Cortex of kidney (tissue), 1 donor: ENCODE measurements at places on chromosomes 3 and 15.

DNA sequence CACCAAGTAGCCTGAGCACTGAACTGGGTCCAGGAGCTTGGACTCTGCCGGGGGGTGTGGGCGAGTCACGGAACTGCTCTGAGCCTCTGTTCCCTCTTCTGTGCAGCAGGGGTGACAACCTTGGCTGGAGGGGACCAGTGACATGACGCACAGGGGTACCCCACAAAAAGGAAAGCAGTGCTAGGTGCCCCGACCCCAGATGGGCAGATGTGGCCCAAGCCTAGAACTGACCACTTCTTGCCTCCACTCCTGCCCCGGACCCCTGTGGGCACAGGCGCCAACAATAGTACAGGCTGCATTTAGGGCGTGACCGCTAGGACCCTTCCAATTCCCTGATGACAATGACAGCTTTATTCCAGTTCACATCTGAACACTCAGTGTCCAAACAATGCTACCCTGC is 255.9 kb upstream of the LYSMD4 start:
- DNase-seq, result no peak

DNA sequence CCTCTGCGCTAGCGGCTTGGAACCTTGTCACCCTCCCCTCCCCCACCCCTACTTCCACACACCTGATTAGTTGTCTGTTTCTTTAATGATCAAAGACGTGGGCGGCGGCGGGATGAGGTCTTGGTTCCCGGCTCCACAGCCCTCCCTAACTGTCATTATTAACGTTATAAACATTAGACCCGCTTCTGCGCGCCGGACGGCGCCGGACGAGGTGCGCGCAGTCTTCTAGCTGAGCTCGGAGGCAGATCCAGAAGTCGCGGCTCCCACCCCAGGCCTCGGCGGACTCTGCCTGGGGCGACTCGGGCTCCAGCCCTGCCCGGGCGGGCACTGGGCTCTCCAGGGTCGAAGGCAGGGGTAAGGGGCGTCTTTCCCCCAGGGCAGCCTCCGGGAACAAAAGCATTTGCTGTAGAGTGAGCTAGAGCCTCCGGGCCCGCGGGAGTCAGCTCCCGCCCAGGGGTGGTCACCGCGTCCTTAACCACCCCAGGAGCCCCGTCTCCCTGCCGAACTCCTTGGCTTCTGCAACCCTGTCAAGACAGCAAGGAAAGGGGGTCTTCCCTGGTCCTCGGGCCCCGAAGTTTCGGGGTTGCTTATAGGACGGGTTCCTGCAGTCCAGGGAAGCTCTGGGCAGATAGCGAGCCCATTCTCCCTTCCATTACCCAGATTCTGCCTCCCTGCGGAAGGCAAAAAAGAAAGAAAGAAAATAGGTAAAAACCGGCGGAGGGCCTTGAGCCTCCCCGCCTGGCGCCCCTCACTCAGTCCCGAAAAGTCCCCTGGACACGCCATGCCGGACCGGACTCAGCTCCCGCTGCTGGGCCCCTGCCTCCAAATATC is 2.2 kb upstream of the ISLR2 start:
- DNase-seq, result no peak

DNA sequence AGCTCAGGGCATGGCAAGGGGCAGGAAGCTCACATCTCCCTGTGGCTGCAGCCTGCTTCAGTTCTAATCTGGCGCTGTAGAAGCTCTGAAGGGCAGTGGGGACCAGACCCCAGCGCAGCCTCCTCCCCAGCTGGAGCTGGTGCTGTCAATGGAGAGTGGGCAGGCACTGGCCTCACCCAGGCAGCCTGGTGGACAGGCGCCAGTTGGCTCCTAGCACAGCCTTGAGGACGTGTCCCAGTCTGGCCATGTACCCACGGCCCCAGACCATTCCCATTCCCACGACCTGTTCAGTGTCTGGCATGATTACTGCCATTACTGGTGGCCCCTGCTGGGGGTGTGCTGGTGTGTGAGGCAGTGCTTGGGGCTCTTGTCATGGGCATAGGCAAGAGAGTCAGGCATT is 16.3 kb downstream of the TYRO3 start:
- no peak for DNase-seq

GRCh38 chr15:63402498-63403253 is 21.0 kb upstream of the CA12 start:
- no peak for DNase-seq

- no peak for DNase-seq
Observed at GRCh38 chr3:52614689-52615088, 71.0 kb downstream of the PBRM1 start.

DNA sequence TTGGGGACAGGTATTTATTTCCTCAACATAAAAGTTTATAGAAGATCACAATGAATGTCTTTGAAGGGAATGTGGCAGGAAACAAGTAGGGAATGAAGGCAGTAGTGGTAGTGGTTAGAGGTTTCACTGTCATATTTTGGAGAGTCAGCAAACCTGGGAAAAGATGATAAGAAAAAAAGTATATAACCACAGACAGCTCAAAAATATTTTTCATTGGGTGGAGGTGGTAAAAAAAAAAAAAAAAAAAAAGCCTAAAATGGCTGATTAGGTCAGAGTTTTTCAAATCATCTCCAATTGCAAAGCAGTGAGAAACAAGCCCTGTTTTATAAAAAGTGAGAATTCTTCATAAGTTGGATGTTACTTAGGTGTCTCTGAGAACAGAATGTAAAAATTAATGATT is 400.0 kb downstream of the LSAMP start:
- no peak for DNase-seq

DNA sequence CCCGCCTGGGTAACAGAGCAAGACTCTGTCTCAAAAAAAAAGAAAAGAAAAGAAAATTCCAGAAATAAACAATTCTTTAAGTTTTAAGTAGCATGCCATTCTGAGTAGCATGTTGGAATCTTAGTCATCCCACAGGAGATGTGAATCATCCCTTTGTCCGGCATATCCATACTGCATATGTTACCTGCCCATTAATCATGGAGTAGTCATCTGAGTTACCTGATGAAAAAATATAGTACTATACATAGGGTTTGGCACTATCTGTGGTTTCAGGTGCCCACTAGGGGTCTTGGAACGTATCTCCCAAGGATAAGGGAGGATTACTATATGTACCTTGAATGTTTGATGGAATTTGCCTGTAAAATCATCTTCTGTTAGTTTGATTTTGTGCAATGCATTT is 6.3 kb upstream of the CCR4 start:
- no peak for DNase-seq

GRCh38 chr15:93983526-93983925 is 247.8 kb upstream of the MCTP2 start:
- DNase-seq, result no peak

- no peak for DNase-seq
Observed at GRCh38 chr15:100757661-100758060, 122.0 kb upstream of the ALDH1A3 start.

DNA sequence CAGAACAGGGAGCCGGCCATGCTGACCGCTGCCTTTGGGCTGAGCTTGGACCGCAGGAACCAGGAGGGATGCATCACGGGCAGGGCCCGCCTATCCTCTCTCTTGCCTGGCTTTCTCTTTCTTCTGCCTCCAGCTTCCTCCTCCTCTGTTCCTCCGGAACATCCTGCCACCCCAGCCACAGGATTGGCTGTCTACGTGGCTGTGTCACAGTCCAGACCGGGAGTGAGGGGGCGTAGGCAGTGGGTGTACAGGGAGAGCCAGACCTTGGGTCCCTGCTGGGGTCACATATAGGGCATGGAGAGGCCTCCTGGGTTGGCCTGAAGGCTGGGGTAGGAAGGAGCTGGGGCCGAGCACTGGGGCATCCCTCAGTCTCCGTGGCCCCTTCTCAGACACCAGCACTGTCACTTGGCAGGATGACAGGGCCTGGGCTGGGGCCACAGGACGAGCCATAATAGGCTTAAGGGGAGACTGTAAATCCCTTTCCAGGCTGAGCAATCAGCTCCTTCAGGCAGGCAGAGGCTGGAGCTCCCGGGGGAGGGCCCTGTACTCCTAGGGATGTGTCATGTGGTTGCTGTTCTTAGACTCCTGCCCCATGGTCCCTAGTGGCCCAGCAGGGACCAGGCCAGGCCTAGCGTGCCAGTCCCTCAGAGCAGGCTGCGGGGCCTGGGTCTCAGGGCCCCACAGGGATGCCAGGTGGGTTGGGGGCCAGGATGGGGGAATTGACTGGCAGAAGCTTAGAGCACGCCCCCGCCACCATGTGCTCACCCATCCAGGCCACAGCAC is 25.4 kb downstream of the LINGO1 start:
- no peak for DNase-seq

GRCh38 chr3:158213461-158213860 is 103.6 kb downstream of the RSRC1 start:
- DNase-seq, result no peak

- no peak for DNase-seq
Observed at GRCh38 chr3:125059488-125060245, 3.9 kb upstream of the HEG1 start.

DNA sequence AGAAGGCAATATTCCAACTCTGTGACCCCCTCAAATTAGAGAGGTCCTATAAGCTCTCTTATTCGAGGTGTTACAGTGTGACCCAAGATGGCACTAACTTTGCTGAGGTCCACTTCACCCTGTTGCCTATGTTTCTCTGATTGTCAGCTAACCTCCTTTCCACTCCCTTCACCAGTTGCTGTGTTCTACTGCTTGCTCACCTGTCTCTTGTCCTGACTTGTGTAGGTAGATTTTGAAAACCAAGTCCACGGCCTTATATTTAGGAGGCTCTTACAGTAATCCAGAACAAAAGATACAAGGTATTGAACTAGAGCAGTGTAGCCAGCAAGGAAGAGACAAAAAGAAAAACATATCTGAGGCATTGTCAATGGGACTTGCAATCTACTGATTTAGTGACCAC is 20.1 kb upstream of the GSK3B start:
- no peak for DNase-seq

GRCh38 chr3:45153658-45154437 is 7.7 kb upstream of the CDCP1 start:
- DNase-seq, result no peak

GRCh38 chr3:40752492-40752891 is 227.7 kb downstream of the ZNF621 start:
- no peak for DNase-seq

- DNase-seq, result no peak
Observed at GRCh38 chr3:18423401-18424212, 1.5 kb downstream of the SATB1 start.

DNA sequence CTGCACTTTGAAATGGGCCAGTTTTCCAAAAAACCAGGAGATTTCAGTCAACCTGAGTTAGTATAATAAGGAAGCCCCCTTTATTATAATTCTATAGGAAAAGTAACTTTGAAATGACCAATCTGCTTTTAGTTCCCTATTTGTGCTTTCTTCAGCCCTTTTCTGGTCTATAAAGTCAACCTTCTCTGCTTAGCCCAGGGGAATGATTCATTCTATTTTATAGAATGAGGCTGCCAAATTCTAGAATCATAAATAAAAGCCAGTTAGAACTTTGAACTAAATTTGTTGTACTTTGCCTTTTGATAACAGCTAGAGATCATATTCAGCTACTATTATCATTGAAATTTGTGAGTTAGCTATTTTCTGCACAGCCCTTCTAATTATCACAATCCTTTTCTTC is 24.7 kb downstream of the CIP2A start:
- no peak for DNase-seq

GRCh38 chr3:171199473-171199829 is 172.9 kb upstream of the SLC2A2 start:
- DNase-seq, result no peak

DNA sequence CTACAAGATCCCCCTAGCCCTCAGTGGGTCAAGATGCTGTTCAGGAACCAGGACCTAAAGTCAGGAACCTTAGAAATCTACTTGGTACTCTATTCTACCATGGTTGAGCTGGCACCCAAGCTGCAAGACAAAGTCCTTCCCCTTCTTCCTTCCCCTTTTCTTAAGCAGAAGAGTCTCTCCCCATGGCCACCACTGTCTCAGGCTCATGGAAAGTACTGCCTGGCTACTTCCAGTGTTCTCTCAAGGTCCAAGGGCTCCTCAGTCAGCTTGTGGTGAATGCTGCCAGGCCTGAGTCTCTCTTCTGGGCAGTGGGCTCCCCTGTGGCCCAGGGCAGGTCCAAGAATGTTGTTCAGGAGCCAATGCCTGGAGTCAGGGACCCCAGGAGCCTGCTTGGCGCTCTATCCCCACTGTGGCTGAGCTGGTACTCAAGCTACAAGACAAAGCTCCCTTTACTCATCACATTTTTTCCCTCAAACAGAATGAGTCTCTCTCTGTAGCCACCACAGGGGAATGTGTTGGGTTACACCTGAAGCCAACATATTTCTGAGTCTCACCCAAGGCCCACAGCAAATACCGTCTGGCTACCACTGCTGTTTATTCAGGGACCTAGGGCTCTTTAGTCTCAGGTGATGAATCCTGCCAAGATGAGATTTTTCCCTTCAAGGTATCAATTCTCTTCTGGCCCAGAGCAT is 18.1 kb upstream of the SLC27A2 start:
- DNase-seq, result no peak

DNA sequence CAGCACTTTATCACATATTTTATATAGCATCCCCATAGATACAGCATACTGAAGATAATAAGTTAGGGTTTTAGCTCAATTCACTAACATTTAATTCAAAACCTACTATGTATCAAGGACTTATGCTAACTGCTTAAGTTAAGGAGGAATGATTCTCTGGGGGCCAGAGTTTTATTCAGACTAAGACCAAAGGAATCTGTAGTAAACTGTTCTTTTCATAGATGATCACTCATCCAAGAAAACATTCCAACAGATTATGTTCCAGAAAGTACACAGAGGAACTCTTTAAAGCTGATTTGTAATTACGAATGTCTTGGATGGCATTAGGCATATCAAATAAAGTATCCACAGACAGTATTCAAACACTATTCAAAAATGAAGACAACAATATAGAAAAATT is 226.4 kb downstream of the SCAPER start:
- no peak for DNase-seq

DNA sequence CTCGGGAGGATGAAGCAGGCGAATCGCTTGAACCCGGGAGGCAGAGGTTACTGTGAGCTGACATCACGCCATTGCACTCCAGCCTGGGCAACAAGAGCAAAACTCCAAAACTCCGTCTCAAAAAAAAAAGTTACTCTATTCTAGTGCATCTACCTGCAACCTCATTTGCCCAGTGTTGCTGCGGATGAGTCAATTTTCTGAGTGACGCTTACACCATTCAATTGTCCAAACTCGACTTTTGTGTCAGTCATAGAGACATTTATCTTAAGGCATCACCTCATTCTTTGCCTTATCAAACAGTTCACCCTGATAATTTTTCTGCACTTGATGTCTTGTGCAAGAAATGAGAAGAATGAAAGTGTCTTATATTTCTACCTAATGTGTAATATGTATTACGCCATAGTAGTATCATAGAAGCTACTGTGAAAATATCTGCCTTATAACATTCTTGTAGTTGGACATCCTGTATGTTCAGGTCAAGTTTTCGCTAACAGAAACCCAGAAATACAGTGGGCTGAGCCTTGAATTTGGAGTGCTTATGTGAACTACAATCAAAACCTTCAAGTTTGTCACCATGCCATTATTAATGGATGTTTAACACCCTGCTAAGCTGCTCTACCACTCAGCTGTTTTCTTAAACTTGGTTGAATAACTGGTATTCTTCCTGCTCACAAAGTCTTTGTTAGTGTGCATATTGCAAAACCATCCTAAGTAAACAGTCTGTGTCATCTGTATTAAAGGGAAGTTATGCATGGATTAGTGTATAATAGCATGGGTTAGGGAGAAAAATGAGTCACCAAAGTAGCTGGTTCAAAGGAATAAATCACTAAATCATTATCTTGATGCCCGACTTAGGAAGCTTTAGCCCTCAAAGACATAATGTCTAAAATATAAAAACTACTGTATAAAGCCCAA is 531.0 kb upstream of the NR2F2 start:
- DNase-seq, result no peak
